SK-MEL-5 (cell line): ENCODE measurements at places on chromosomes 1 and 21. TPM values are rescaled to one million over a fixed set of nuclear protein-coding genes. Genes with fewer than 3 reads are reported as not detected.

Gene HCRTR1
- total RNA-seq: not detected in 2 replicates

Gene CCDC17
- 0.48 and 0.67 TPM in 2 replicates for total RNA-seq

Gene HSD11B1
- total RNA-seq: not detected in 2 replicates

Gene FOXO6
- total RNA-seq: 0.18 and 0.24 TPM in 2 replicates

Gene FNDC10
- 6.6 and 7.1 TPM in 2 replicates for total RNA-seq

Gene MPL
- not detected in 2 replicates for total RNA-seq

Gene USH2A
- 0.67 and 0.79 TPM in 2 replicates for total RNA-seq

Gene C1orf185
- total RNA-seq: not detected in 2 replicates

Gene OR2T4
- total RNA-seq: not detected in 2 replicates
